ENCODE measurements at places on chromosomes 7 and 10.

- no peak for DNase-seq
These were observed 157.6 kb downstream of the CUX1 start for GRCh38 chr7:101975046-101975445.

- no peak for DNase-seq
These were observed 127.7 kb upstream of the AOAH start for GRCh38 chr7:36852017-36852416.

- DNase-seq, result no peak
These were observed 202.2 kb downstream of the TMEM178B start for GRCh38 chr7:141276031-141276430.

- DNase-seq, result no peak
These were observed 210.4 kb upstream of the ADO start for GRCh38 chr10:62594093-62594520.

GRCh38 chr7:72343991-72344390 is 68.1 kb downstream of the CALN1 start:
- no peak for DNase-seq

DNA sequence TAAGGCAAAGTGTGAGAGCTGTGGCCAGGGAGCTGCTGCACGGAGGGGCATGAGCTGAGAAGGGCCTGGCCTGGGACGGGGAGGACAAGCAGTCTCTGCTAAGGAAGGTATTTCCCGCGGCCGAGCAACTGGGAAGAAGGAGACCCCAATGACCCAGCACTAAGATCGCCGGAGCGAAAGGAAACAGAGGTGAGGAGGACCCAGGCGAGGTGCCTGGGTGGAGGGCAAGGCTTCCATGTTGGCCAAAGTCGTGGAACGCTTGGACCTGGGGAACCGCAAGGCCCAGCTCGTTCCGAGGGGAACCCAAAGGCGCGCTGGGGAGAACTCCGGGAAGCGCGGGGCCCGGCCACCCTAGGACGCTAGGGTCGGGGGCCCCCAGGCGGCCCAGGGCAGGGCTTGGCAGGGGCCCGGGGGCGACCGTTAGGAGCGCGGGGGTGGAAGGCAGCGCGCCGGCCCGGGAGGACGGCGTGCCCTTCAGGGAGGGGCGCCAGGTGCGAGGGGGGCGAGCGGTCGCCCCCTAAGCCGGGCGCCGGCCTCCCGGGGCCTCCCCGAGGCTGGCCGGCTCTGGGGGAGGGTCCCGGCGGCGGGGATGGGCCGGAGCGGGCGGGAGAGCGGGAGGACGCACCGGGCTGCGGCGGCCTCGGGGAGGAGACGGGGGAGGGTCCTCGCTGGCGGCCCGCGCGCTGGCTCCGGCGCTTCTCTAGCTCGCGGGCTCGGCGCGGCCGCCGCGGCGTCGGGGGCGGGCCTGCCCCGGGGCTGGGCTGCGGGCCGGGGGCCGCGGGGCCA is 545 bp downstream of the GIGYF1 start:
- DNase-seq, result no peak

GRCh38 chr7:129835569-129835968 is 117.2 kb downstream of the UBE2H start:
- DNase-seq, result no peak

DNA sequence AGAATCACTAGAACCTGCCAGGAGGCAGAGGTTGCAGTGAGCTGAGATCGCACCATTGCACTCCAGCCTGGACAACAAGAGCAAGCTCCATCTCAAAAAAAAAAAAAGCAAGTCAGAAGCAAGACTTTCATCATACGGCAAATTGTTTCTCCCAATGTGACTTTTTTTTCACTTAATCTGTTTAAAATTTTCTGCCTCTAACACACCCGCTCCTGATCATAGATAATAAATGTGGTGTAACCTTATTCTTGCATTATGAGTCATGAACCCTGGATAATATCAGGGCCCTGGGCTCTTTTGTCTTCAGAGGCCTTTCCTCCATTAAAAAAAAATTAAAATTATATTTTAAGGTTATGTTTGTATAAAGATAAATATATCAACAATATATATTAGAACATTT is 111.4 kb upstream of the JCAD start:
- no peak for DNase-seq

GRCh38 chr10:123136221-123136805 is 543 bp downstream of the HMX3 start:
- DNase-seq, result no peak

- no peak for DNase-seq
These were observed 4.4 kb downstream of the HIPK2 start for GRCh38 chr7:139773371-139773770.

All from esophagus squamous epithelium (tissue), 5 donors.